ENCODE measurements at places on chromosomes 2 and 18.

GRCh38 chr2:140600116-140600515, 1530.7 kb downstream of the LRP1B start:
- DNase-seq, result no peak

GRCh38 chr2:152485954-152486736, 151.2 kb downstream of the FMNL2 start:
- DNase-seq, result no peak

DNA sequence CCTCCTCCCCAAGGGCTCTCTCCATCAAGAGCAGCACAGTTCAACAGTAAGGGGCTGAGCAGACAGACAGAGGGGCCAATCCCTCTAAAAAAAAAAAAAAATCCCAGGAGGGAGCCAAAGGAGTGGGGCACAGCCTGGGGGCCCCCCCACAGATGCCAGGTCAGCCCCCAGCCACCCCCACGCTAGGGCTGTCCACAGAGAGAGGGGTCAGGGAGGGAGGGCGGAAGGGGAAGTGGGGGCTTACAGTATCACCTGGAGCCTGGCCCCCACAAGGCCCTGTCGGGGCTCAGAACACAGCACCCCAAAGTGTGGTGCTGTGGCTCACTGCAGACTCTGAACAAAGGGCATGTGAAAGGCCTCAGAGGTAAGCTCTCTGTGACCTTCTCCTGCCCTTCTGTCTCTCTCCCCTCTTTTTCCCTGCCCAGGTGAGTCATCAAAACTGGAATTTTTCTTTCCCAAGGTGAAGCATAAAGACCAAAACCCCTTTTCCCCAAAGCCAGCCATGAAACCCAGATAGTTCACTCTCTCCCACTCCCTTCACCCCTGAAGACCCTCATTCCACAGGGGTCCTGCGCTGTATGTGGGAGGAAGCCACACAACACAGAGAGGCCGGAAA, 13.9 kb downstream of the BIN1 start:
- DNase-seq, result no peak

GRCh38 chr2:21008014-21008789, 35.7 kb downstream of the APOB start:
- DNase-seq, result no peak

- DNase-seq, result no peak
These were observed 108.8 kb downstream of the FMNL2 start for GRCh38 chr2:152443771-152444170.

DNA sequence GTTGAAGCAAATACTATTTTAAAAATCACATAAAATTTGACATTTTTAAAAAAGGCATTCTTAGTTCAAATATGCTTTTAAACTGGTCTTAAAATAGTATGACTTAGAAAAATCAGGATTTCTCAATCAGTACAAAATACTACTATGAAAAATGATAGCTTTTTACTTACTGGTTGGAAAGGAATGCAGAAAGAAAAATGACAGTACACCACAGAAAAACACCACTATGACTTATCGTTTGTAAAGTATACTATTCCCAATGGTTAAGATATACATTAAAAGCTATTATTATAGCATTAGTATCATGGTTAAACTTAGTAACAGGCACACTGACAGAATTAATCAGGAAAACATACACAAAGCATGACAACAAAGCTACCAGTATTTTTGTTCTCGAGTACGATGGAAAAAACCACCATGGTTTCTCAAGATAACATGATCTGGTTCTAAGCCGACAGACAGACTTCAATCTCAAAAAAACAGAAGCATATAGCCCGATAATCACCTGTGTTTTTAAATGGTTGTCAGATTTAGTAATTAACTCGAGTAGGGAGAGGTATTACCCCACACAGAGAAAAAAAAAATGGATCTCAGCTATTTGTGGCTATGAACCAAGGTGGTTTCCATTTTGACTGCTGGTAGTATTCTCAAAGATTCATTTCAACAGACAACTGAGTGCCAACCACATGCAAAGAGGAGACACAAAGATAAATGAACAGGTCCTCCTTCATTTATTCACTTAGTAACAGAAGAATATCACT, 39.1 kb downstream of the CUL3 start:
- no peak for DNase-seq

DNA sequence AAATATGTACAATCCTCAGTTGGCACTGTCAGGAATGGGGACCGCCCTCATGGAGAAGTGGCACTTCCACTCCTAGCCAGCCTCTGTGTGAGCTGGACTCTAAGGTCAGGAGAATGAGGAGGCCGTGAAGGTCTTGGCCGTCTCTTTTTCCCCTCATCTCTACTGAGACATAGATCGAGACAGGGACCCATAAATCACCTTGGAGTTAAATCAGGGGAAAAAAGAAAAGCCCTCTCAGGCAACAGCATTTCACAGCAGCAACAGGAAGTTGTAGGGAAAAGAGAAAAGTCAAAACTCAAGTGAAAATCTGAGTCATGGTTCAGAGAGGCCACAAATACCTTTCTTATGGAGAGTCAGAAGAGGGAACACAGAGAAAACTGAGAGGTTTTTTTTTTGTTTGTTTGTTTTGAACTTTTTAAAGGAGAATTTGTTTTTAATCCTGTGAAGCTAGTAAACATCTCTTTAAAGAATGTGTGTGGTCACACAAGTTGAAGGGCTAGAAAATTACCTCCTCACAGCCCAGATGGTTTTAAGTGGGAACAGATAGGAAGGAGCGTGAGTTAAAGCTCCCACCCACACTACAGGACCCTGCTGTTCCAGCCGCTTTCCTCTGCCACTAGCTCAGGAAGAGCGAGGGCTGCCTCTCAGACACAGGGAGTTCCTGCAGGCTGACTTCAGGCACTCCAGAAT, 30.6 kb upstream of the CYP1B1 start:
- DNase-seq, result no peak

Measured in activated CD8-positive, alpha-beta memory T cell treated with anti-CD3 and anti-CD28 coated beads for 24 hours (primary cell).